ENCODE measurements at places on chromosomes 4 and X.

DNA sequence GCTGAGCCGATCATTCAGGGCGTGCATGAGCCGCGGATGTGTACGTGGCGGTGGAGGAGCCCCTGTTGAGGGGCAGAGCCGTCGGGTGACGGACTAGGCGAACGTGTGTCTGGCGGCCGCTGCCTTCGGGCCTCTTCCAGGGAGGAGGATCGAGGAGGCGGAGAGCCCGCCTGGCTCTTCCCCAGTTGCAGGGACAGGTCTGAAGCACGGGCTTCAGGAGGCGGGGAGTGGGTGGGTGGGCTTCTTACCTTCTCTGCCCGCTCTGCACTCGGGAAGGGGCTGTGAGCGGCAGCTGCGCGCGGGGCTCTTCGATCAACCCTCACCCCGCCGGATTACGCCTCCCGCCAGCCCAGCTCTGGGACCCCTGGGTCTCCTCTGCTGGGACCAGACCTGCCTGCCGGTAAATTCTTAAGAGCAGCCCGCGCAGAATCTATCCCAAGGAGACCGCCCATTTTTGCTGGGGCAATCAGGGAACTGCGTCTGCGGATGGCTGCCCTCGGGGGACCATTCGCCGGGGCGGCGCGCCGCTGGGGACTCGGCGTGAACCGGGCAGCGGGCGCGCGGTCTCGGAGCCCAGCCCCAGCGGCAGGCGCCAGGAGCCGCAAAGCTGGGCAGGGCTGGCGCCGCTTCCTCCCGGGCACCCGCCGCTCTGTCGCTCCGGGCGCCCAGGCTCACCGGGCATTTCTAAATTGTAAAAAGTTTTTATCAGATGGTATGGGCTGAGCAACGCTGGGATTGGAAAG is 4.9 kb downstream of the PLAC8 start:
- peak; percentile 20 for DNase-seq

- DNase-seq = no peak
These were observed 638.5 kb upstream of the FAM241A start for GRCh38 chr4:111506706-111507105.

DNA sequence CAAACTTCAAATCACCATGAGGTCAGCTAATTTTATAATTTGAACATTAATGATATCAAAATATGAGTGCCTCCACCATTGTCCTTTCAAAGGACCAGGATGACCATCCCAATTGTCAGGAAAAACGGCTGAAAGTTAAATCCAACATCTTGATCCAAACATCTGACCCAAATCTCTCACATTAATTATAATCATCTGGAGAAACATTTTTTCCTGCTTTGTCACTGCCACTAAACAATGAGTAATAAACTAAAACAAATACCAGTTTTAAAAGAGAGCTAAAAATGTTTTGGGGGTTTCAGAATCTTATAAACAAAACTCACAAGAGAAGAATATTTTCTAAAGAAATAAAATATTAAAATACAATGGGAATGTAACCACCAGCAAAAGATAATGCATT is 45.7 kb upstream of the NDST4 start:
- no peak for DNase-seq

GRCh38 chr4:139501927-139502899 is 48.3 kb downstream of the RAB33B start:
- no peak for DNase-seq

DNA sequence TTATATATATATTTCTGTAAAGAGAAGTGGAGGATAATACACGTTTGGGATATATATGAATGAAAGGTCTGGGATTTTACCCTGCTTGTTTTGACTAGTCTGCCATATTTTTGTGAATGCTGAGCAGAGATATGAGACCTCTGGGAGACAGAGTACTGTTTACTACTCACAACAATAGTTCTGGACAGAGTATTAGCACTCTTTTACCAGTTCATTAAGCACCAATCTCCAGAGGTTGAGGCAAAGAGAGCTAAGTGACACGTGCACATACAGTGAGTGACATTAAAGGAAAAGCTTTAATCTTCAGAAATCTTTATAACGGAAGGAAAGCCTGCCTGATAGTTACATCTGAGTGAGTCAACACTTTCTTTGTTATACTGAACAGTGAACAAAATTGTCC is 1452.7 kb upstream of the TENM3 start:
- DNase-seq = no peak

DNA sequence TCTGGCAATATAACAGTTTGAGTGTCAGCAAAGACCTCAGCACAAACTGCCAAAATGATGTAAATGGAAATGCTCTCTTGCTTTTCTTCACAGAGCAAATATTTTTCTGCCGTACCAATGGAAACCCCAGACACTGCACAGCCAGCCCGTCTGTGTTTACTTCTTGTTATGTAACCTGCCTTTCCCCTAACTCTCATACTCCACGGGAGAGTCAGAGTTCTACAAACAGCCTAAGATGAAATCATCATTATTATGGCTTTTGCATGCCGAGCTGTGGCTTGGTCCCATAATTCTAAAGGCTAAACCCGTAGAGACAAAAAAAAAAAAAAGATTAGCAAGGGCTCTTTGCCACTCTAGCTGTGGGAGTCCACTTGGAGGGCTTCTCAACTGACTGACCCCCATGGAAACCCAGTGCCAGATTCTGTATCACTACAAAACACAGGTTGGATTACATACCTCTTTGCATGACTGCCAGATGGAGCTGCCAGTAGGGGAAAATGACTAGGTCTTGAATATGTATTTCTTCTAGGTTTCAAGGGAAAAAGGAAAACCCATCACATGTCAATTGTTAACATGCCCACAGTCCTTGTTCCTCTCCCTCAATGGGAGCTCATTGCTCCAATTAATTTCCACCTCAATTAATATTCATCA is 197.2 kb upstream of the CNKSR2 start:
- DNase-seq = no peak

DNA sequence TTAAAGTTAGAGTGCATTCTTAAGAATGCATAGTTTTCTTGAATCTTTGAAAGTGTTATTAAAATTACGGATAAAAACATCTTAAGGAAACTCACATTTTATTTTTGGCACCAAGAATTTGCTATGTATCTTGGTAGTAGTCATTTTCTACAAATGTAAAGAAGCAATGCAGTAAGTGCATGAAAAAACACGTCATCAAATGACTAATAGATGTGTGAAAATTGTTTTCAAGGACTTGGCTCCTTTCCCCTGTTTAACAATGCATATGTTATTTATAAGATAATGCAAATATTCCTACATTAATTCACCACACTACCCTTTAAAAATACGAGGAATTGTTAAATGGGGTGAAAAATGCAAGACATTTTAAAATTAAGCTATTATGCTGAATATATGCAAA is 461.2 kb upstream of the PCDH7 start:
- no peak for DNase-seq

GRCh38 chr4:128358231-128358912 is 70.8 kb upstream of the PGRMC2 start:
- DNase-seq = no peak

DNA sequence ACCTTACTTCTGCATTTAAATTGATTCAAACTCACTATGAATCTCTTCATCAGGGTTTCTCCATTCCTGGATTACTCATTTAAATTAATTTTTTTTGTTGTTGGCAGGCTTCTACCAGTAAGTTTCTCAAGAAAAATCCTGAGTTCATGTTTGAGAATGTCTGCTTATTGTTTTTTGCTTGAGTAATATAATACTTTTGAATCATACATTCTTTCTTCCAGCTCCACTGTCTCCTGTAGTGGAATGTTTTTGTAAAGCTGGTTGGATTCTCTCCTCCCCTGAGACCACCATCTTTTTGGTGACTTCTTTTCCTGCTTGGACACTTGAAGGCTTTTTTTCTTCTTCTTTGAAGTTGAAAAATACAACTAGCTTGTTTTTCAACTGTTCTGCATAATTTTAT is 4.3 kb upstream of the MID1IP1 start:
- no peak for DNase-seq

DNA sequence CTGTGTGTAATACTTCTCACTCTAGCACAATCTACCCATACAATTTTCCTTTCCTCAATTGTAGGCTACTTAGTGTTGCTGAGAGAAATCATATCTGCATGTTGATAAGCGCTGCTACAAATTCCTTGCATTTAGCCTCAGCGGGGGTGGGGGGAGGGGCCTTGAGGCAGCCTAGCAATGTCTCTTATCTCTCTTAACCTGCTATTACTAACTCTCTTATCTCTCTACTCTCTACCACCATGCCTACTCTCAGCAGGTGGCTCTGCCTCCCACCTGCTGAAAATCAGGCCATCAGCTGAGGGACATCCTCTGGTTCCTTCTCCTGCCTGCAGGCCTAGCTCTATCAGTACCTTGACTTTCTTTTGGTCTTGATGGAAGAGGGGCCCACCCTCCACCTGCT is 98.9 kb downstream of the GPR82 start:
- no peak for DNase-seq

- DNase-seq = no peak
These were observed 37.4 kb downstream of the MAML3 start for GRCh38 chr4:140116442-140117104.

- DNase-seq = no peak
These were observed 196.0 kb upstream of the RBPJ start for GRCh38 chr4:26124753-26125321.

DNA sequence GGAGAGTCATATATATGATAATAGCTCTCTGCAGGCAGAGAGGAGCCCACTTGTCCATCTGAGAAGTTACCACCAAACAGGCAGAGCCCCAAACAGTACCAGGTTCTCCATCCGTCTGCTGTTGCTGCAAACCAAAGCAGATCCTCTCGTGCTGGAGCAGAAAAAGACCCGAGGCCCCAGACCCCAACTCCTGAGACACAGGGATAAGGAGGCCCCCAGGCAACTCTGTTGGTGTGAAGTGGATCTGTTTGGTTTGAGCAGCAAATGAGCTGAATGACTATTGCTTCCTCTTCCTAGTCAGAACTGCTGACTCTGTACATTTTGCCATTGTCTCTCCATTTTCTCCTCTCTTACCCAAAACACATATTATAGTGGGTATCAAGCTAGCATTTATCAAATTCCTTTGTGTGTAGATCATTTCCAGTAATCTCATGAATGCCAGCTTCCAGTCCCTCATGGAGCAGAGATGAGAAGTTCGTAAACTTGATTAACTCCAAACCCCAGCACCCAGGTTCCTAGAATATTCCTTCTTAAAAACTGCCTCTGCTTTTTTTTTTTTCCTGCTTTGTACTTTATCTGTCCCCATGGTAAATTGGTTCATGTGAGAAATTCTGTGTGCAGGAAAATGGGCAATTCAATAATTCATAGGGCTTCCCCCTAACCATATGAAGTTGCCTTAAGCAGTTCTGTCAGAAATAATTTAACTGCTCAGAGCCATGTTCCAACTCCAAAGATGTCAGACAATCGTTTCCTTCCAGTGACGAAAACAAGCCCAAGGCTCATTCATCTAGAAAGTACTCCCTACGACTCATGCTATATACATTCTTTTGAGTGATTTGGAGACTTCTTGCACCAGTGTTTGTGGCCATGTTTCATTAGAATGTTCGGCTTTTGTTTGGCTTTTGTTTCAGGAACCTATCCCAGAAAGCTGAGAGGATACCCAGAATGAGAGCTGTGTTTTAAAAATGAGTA is 98.6 kb upstream of the ATXN3L start:
- DNase-seq = no peak

DNA sequence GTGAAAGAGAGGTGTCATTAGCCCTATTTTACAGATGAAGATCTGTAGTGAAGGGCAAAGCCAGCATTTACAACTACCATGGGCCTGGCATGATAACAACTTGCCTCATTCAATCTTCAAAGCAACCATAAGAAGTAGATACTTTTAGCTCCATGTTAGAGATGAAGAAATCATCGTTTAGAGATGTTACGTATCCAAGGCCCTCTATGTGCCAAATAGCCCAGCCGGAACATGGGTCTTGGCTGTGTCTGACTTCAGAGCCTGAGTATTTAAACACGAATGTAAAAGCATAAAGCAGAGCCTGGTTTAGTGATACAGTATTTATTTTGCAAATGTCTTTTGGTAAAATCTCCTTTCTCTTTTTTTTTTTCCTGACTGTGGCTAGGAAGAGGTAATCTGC is 197.1 kb downstream of the RASL11B start:
- no peak for DNase-seq

- no peak for DNase-seq
These were observed 49.3 kb downstream of the APELA start for GRCh38 chr4:164926301-164926700.

- DNase-seq = no peak
These were observed 76.0 kb downstream of the ANK2 start for GRCh38 chr4:113125418-113125817.

GRCh38 chr4:184099000-184099399 is 118.7 kb downstream of the ENPP6 start:
- no peak for DNase-seq

GRCh38 chrX:151741606-151742005 is 7.1 kb downstream of the CNGA2 start:
- no peak for DNase-seq

DNA sequence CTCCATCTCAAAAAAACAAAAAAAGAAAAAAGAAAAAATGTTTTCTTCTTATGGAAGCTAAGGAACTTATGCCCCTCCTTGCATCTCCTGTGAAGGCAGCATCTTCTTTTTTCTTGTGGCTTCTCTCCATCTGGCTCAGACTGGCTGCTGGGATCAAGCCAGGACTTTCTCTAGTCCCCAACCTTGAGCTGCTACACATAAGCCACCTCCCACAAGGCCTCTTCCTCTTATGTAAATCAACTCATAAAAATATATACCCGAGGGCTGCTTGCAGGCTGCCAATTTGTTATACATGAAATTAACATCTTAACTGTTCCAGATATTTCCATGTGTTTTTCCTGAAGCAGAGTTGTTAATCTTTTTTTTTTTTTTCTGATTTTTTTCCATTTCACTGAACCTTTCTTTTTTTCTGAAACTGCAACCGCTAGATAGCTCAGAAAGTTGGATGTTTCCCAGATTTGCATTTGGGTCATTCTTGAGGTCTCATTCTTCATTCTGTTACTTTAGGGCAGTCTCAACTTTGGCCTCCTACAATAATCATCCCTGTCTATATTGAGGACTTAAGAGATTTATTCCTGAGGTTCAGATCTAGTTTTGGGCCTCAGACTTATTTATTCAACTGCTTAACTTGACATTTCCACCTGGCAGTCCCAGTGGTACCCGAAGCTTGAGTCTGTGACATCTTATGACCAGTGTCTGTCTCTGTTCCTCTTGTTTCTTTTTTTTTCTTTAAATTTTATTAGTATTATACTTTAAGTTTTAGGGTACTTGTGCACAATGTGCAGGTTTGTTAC is 10.3 kb downstream of the SNX25 start:
- DNase-seq = no peak

GRCh38 chr4:130238121-130238520 is 1142.2 kb downstream of the C4orf33 start:
- no peak for DNase-seq

DNA sequence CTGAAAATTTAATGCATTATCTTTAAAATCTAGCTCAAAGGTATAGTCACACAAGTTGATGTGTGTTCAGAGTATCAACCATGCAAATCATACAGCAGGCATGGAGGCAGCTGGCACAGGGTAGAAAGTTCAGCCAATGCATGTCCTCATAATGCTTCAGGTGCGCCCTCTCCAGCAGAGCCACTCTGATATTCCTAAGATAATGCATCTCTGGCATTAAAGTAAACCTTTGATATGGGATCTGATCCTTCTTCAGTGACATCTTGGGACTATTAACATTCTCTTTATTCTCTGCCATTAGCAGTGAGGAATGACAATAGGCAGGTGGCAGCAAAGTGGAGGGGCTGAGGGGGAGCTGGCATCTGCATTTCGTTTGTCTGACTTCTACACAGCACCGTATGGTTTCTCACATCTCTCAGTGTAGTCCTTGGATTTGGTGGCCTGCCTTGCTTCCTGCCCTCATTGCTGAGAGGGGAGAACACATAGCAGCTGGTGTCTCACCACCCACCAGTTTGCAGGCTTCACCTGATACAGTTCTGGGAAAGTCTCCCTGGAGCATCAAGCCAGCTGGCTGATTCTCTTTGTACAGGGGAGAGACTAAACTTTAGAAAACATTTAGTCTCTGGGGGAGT is 168.7 kb upstream of the TBC1D9 start:
- no peak for DNase-seq

GRCh38 chr4:84778041-84778440 is 188.4 kb downstream of the WDFY3 start:
- DNase-seq = no peak
